ENCODE measurements at places on chromosomes 1 and 21.

DNA sequence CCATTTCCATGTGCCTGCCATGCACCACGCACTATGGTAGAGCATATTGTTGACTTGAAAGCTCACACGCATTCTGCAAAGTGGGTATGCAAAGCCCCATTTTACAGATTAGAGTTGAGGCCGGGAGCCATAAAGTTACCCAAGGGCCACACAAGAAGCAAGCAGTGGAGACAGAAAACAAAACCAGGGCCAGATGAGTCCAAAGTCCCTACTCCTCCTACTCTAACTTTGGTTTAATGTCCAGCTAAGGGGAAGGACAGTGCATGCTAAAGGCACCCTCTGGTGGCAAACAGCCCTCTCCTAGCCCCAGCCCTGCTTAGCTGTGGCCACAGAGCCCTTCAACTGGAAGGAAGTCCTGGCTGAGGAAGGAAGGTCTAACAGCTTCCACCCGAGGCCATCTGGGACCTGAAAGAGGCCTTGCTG, 74.9 kb downstream of the SLC66A1 start:
- DNase-seq: no peak

DNA sequence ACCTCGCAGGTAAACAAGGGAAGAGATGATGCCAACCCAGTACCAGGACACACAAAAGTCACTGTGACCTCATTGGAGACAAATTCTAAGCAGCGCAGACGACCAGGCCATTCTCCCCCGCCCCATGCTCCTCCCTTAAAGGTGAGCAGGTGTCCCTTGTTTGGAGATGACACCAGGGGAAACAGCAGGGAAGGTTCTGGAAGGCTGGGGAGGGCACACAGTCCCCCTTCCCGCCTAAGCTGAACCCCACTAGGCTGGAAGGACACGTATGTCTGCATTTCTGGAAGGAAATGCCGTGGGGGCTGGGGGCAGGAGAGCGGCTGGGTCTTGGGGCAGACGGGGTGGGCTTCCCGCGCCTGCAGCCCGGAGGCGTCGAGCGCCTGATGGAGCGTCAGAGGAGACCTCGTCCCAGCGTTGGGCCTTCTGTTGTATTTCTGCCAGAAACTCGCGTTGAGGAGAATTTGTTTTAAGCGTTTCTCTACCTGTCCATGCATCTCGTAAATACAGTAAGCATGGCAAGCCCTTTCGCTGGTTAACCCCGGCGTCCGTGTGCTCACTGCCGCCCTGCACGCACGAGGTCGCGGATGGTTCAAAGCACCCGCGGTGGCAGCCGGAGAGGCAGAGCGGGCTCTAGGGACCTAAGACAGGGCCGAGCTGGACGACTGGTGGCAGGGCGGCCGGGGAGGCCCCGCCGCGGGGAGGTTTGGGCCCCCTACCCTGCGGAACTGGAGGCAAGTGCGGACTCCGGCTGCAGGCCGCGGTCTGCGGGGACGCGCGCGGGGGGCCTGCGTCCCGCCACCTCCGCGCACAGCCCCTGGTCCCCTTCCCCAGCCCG, 1.2 kb upstream of the LHX4 start:
- peak; percentile 23 for DNase-seq

GRCh38 chr1:3419415-3420204, 34.9 kb upstream of the ARHGEF16 start:
- DNase-seq: no peak

GRCh38 chr1:247529771-247530355, 6.4 kb downstream of the OR2C3 start:
- no peak for DNase-seq

- DNase-seq: no peak
Observed at GRCh38 chr1:87678266-87678665, 349.6 kb downstream of the LMO4 start.

DNA sequence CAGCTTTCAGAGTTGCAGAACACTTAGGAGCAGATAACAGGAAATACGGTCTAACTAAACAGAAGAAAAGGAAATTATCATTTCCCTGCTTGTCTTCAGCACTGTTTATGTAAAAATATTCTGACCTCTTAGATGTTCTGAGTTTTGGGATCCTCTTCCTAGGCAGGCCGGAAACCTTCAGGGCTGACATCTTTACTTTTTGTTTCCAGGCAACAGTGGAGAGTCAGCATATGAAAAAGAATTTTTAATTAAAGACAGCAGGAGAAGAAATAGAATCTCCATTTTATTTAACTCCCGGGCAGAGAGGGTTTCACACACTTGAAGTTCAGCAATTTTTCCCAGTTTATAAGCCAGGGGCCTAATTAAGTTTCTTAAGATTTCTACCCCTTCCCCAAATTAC, 5.1 kb upstream of the RIPPLY3 start:
- DNase-seq: no peak
